ENCODE measurements at places on chromosomes 7 and 10. TPM values are rescaled to one million over a fixed set of nuclear protein-coding genes. Genes with fewer than 3 reads are reported as not detected.

The GJD4 gene
- not detected for total RNA-seq

The RADIL gene
- 2.5 TPM for total RNA-seq

The TRPV6 gene
- not detected for total RNA-seq

The C10orf143 gene
- total RNA-seq: 0.44 TPM

The MEST gene
- total RNA-seq: 52.6 TPM

The HOXA3 gene
- 12.0 TPM for total RNA-seq

The ENO4 gene
- total RNA-seq: not detected

The ASB13 gene
- 7.3 TPM for total RNA-seq

The TMEM229A gene
- not detected for total RNA-seq

The SLC35G1 gene
- 3.3 TPM for total RNA-seq

The ADRA2A gene
- not detected for total RNA-seq

The LIPF gene
- total RNA-seq: not detected

The PGAM1 gene
- total RNA-seq: 357 TPM

The PRKAR2B gene
- total RNA-seq: 39.8 TPM

The RTKN2 gene
- 4.8 TPM for total RNA-seq

The FGFBP3 gene
- total RNA-seq: 0.38 TPM

The ANLN gene
- total RNA-seq: 119 TPM

The MINDY4 gene
- total RNA-seq: 4.7 TPM

The NDUFB2 gene
- total RNA-seq: 197 TPM

The STEAP4 gene
- not detected for total RNA-seq

The FRMPD2 gene
- 0.42 TPM for total RNA-seq

The DIP2C gene
- total RNA-seq: 10.7 TPM
